ENCODE measurements at places on chromosomes 3 and 15.

- no peak for DNase-seq
Observed at GRCh38 chr15:61880084-61880483, 180.2 kb downstream of the VPS13C start.

GRCh38 chr3:154168998-154169795, 48.0 kb downstream of the ARHGEF26 start:
- no peak for DNase-seq

DNA sequence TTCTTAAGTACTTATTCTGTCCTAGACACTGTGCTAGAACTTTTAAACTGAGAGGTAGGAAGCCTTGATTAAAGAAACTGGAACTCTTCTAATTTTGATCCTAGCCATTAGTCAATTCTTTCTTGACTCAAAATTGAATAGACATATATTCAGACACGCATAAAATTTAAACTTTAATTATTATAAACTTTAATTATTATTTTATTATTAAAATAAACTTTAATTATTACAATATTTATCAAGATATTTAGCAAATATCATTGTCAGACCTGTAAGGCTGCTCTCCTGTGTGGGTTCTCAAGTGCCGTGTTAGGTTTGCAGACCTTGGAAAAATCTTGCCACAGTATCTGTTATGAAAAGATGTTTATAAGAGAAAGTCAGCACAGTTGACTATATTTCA, 562.9 kb downstream of the MECOM start:
- DNase-seq: no peak

GRCh38 chr15:61137105-61137792, 91.9 kb downstream of the RORA start:
- no peak for DNase-seq

Data from stimulated activated CD4-positive, alpha-beta T cell treated with anti-CD3 and anti-CD28 coated beads, Interleukin-1b, Interleukin-23, amount 100 ng/mL, for 1 hour (primary cell).